ENCODE measurements at places on chromosomes 3 and 15.

DNA sequence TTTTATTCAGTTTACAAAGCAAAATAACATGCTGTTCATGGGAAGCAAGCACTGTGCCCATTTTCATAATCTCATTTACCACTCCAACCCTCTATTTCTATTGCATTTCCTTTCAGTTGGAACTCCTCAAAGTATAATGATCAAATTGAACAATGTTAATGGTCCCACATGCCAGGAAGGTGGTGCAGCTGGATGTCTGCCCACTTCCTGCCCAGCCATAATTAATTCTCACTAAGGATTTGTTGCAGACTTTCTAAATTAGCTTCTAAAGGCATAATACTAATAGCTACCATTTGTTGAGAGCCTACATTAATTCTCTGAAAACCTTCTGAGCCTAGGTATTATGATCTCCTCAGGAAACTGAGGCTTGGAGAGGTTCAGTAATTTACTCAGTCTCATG is 316.1 kb upstream of the TPM1 start:
- no peak for DNase-seq

DNA sequence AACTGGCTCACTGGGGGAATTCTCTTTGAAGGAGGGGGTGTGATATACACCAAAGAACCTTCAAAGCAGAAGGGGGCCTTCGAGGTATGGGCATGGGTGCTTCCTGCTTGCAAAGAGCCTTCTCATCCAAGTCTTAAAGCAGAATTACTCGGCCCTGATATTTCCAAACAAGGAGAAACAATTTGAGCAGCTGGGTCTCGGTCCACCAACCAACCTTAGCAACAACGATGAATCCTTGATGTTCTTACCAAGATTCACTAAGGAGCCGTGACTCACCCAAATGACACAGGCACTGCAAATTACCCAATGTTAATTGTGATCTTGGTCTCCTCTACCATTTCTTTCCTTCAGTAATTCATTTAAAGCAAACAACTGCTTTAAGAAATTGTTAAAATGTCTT is 7.7 kb downstream of the HOMER2 start:
- DNase-seq, result no peak

DNA sequence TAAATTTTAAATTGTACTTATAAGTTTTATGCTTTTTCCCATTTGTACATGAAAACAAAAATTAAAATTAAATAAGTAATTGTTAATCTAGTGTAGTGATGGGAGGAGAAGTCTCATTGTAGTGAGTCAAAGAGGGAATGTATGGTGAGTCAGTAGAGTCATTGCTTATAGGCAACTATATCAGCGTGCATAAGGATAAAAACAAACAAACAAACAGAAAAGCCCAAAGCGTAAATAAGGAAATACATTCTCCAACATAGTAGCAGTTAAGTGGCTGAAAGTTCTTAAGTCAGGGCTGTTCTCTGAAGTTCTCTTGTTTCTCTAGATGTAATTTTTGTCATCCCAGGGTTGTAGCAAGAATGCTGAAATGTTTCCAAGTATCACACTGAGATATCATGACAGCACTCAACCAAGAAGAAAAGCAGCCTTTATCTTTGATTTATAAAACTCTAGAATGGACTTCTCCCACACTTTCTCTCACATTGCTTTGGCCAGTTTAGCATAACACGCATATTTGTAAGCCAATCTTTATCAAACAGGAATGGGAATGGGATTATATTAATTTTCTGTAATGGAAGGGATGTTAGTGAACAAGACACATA is 184.1 kb upstream of the TP63 start:
- no peak for DNase-seq

GRCh38 chr3:53038679-53039375 is 7.0 kb downstream of the SFMBT1 start:
- DNase-seq, result no peak

DNA sequence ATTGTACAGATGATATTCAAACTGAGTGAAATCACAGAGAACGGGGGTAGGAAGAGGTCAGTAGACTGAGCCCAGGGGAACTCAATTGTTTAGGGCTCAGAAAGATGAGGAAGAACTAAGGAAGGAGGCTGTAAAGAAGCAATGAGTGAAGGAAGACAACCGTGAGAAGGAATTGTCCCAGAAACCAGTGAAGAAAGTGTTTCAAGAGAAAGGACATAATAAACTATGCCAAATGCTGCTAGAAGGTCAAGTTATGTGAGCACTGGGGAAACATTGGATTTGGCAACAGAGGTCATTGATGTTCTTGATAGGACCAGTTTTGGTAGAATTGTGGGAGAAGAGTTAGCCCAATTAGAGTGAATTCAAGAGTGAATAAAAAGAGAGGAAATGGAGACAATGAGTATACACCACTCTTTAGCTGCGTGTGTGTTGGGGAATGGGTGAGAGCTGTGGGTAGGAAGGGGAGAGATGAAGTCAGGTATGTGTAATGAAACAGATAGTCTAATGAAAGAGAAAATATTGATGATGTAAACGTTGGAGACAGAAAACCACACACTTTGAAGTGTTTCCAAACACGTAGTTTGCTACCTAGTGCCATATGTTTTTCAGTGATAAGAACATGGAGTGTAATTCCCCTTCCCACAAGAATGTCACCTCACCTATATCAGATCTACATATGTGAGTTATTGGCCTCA is 42.5 kb upstream of the MME start:
- DNase-seq, result peak; percentile 73

GRCh38 chr3:188711881-188712247 is 459.9 kb upstream of the TPRG1 start:
- no peak for DNase-seq

DNA sequence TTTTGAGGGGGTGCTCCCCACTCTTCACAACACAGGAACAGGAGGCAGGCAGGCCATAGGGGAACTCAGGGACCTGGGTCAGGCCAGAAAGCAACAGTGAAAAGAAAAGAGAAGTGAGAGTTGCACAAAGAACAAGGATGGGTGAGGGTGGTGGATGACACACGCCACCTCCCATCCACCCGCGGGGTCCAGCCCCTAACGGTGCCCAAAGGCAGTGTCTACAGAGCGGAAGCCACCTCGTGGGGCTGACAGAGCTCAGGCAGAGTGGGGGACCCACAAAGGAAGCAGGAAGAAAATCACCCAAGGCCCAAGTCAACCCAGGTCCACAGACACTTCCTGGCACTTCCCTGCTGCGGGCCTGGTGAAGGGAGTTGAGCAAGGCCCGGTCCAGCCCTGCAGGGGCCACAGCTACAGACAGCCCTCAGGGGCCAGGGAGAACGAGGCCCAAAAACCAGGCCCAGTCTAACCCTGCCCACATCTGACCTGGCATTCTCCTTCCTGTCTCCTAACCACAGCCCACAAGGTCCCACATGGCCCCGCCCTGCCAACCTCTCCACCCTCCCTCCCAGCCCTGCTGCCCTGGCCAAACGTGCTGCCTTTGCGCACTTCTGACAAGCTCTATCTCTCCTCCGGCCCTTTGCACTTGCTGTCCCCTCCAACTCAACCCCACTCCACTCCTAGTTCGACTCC is 5.9 kb downstream of the NUP210 start:
- no peak for DNase-seq

DNA sequence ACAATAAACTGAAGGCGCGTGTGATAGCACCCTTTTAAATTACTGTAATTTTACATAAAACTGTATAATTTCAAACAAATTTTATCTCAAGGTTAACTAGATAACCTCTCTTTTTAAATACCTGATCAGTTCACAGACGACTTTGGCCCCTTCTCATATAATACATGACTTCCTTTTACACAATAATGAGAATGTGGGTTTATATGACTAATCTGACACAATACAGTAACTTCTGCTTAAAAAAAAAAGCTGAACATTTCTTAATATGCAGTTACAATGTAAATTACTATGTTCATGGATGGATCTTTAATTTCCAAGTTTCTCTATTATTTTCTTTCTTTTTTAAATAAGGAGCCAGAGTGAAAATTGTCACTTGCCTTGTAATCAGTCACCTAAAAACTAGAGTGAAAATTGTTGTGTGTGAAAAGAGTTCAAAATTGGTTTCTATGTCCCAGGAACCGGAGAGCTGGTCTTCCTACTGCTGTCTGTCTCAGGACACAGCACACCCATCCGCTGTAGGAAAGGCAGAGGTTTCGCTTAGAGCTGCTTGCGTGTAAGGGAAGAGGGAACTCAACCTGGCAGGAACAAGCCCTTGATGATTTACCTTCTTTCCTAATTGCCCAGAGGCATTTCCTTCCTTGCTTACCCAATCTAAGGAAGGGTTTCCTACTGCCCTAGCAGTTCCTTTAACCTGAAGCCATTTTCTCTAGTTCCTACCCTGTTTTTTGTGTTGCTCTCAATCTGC is 33.3 kb downstream of the PLD1 start:
- DNase-seq, result peak; percentile 6

DNA sequence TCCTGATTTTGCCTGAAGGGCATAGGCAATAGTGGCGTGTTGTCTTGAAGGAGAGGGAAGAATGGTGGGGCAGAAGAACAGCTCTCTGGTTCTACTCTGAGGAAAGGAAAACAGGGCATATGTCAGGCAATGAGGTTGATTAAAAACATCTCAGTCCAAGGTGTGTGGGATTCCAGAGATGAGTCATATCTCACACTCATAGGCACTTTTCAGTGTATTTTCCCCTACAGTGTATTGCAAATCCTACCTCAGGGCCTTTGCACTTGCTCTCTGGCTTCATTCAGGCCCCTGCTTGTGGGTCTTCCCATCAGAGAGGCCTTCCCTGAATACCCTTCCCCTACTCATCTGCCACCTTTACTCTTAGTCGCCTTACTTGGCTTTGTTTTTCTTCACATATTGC is 107.8 kb downstream of the SLCO3A1 start:
- DNase-seq, result no peak

GRCh38 chr3:87810452-87811016 is 248.3 kb downstream of the CGGBP1 start:
- peak; percentile 22 for DNase-seq

DNA sequence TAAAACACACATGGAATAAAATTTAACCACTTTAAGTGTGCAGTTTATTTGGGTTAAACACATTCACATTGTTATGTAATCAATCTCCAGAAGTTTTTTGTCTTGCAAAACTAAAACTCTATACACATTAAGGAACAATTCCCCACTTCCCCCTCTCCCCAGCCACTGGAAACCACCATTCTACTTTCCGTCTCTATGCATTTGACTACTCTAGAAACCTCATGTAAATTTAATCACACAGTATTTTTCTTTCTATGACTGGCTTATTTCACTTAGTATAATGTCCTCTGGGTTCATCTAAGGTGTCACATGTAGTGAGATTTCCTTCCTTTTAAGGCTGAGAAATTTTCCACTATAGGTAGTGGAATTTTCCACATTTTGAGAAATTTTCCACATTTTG is 568.7 kb upstream of the UBE2E2 start:
- no peak for DNase-seq

DNA sequence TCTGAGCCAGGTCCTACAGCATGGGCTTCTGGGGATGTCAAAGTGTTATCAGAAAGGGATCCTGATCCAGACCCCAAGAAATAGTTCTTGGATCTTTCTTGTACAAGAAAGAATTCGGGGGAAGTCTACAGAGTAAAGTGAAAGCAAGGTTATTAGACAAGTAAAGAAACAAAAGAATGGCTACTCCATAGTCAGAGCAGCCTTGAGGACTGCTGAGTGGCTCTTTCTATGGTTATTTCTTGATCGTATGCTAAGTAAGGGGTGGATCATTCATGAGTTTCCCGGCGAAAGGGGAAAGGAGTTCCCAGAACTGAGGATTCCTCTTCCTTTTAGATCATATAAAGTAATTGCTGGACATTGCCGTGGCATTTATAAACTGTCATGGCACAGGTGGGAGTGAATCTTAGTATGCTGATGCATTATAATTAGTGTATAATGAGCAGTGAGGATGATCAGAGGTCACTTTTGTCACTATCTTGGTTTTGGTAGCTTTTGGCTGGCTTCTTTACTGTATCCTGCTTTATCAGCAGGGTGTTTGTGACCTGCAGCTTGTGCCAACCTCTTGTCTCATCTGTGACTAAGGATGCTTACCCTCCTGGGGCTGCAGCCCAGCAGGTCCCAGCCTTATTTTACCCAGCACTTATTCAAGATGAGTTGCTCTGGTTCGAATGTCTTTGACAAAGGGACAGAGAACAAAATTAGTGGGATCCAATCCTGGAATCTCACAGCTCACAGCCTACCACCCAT is 41.0 kb downstream of the CRYGS start:
- no peak for DNase-seq

- DNase-seq, result no peak
Measured at GRCh38 chr3:151459358-151459757, 1.5 kb downstream of the IGSF10 start.

DNA sequence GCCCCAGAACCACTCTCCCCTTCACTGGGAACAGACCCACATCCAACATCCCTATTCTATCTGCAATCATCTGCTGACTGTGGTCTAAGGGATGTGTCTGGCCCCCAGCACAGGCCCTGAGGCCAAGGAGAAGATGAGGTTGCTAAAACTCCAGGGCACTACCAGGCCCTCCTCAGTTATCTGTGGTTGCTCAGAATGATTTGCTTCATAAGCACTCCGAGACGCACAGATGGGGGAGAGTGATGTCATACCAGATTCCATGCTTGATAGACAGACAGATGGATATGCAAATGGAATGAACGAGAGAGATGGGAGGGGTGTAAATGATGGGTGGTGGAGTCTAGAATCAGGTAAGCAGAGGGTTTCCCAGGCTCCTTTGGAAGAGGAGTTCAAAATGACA is 57.8 kb downstream of the CEMIP start:
- no peak for DNase-seq

DNA sequence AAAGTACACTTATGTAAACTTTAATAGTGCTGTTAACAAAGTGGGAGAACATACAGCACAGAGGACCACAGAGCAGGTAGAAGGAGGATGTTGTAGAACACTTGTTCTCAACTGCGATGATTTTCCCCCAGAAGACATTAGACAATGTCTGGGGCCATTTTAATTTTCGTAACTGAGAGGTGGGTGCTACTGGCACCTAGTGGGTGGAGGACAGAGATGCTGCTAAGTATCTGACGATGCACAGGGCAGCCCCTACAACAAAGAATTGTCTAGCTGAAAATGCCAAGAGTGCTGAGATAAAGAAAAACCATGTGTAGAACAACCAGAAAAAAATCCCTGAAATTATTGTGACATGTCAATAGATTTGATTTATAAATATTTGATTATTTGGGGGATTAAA is 5.0 kb upstream of the KBTBD8 start:
- DNase-seq, result peak; percentile 6

GRCh38 chr3:190131329-190131728 is 10.6 kb upstream of the P3H2 start:
- peak; percentile 12 for DNase-seq

DNA sequence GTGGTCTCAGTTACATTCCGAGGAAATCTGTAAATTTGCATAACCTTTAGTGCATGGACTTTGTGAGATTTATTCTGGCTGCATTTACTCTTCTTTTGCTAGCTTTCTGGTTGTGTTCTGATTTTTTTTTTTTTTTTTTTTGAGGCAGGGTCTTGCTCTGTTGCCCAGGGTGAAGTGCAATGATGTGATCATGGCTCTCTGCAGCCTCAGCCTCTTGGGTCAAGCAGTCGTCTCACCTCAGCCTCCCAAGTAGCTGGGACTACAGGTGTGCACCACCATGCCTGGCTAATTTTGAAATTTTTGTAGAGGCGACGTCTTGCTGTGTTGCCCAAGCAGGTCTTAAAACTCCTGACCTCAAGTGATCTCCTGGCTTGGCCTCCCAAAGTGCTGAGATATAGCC is 12.6 kb downstream of the RAB5A start:
- no peak for DNase-seq
